T-helper 17 cell (primary cell): ENCODE measurements at places on chromosomes 2 and 18. TPM values are rescaled to one million over a fixed set of nuclear protein-coding genes. Genes with fewer than 3 reads are reported as not detected.

GRCh38 chr2:152132306-152132705, 33.5 kb upstream of the CACNB4 start:
- DNase-seq: no peak

DNA sequence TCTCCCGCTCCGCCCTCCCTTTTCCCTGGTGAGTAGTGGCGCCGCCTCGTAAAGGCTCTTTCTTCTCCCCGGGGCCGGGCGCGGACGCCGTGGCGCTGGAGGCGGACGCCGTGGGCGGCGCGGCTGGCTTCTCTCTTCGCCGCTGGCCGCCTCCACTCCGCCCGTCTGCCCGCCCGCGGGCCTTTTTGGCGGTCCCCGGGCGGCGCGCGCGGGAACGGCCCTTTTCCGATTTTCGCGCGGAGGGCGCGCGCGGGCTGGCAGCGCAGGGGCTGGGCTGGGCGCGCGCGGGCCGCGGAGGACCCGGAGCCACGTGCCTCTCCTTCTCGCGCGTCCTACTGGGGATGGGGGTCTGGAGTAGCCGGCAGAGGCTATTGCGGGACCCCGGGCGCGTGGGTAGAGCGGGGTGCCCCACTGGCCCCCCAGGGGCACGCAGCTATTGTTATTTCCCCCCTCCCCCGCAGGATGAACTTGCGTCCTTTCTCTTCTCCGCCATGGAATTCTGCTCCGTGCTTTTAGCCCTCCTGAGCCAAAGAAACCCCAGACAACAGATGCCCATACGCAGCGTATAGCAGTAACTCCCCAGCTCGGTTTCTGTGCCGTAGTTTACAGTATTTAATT, 472 bp downstream of the SLC20A1 start:
- no peak for DNase-seq

DNA sequence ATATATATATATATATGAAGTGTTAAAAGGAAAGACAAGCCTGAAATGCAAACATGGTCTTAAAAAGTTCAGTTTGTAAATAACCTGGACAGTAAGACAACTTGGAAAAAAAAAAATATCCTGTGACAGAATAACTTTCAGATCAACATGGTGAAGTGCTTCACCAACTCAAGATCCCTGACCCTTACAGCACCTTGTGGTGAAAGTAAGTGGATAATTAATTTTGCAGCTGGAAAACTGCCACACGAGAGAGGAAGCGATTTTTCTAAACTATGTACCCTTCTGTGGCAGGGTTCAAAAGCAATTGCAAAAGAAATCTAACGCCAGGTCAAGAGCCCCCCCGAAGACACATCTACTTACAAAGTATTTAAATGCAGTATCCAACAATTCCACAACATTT, 95.8 kb downstream of the PAX3 start:
- DNase-seq: no peak

DNA sequence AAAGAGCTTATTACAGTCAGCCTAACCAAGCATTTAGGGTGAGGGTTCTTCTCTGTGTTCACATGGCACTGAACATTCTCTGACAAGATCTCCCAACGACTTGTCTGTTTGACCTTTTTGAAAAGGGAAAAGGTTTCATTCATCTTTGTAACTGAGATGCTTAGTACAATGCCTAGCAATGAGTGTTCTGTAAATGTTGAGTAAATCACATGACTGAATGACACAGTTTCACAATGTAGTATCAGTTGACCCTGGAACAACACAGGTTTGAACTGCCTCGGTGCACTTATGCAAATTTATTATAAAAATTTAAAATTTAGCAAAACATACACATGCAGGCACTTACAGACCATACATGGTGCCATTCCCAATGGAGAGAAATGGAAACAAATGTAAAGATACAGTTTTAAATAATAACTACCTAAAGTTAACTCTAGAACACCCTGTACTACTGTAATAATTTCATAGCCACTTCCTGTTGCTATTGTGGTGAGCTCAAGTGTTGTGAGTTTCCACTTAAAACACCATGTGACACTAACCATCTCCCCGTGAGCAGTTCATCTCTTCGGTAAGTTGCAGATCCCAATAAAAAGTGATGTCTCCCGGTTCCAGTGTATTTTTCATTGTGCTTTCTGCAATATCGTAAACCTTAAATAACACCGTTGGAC, 34.1 kb upstream of the VWC2L start:
- DNase-seq: no peak

DNA sequence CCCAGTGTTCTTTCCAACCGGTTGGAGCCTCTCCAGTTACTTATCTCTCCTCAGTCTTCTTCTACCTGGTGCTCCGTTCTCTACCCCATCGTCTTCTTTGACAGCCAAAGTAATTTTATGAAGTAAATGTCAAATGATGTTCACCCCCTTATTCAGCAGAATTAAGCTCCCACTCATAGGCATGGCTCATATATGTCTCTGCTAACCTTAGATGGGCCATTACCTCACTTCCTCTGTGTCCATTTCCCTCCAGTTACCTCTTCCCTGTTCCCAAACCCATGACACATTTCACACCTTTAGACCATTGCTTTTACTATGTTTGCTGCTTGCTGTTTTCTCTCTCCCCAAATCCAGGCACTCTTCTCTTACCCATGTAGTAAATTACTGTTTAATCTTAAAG, 607.0 kb downstream of the RNF144A start:
- DNase-seq: no peak

DNA sequence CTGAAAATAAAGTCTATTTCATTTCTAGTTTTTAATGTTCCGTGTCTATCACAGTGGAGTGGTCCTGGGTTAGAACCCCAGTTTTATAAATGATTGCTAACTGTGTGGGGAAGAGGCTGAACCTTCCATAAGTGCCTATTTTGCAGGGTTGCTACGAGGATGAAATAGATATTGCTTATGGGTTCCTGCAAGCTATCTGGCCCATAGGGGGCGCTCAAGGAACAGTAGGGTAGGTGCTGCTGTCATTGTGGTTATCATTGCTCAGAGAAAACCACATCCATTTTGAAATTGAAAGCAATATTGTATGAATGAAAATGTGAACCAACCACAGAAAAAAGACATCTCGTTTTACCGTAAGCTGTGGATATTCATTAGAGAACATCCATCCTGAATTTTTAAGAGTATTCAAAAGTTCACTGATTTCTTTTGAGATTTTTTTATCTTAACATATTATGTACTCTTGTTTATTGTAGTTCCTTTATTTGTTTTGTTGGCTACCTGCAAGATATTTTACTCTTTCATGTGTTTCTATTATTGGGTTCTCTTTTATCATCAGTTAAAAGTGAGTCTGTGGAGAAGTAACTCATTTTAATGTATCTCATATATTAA, 261.6 kb downstream of the NAPG start:
- peak; percentile 26 for DNase-seq

GRCh38 chr2:200223205-200223784, 83.2 kb upstream of the SPATS2L start:
- no peak for DNase-seq

Gene IL1F10
- total RNA-seq: not detected

DNA sequence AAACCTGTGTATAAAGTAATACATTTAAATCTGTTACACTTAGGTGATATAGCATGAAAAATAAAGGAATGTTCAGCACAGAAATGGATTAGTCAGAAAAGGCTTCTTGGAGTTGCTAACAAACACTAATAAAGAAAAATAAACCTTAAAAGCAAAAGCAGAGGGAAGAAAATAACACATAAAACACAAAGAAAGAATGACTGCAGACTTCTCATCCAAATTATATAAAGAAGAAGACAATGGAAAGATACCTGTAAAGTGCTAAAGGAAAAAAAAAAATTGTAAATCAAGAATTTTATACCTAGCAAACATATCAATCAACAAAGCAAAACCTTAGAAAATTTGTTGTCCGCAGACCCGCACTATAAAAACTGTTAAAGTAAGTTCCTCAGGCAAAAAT, 63.6 kb downstream of the EXOC6B start:
- DNase-seq: no peak

Gene NBAS
- total RNA-seq: 32.5 TPM

- DNase-seq: no peak
Measured at GRCh38 chr2:73020657-73021370, 50.7 kb downstream of the SFXN5 start.

Gene MBD1
- total RNA-seq: 88.9 TPM

DNA sequence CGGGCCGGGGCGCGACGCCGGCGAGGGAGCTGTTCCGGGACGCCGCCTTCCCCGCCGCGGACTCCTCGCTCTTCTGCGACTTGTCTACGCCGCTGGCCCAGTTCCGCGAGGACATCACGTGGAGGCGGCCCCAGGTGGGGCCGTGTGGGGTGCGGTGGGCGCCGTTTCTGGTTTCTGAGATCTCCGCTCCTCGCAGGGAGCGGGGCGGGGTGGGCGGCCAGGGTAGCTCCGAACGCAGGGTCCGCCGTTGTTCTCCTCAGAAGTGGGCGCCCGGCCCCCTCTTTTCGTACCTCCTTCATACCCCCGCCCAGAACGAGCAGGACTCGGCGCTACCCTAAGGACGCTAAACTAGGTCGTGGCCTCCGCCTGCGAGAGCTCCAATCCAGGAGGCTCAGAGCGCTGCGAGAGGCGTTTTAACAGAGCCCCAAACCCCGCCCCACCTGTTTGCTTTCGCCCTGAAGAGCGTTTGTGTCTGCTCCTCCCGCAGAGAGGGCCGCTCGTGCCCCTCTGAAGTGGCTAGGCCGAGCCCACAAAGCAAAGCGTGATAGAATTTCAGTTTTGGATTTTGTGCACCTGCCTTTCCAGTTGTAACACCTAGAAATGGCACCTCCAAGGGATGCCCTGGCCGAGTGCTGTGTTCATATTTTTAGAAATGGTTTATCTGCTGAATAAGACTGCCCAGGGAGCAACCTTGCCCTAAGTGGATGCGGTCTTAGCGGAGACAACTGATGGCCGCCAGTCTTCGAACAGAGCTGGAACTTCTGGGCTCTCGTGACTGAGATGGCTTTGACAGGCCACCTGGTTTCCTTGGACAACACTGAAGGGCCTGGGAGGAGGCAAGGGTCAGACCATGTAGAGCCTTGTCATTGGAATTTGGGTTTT, 626 bp downstream of the CAPN10 start:
- peak; percentile 63 for DNase-seq

- no peak for DNase-seq
Measured at GRCh38 chr18:35071819-35072247, 30.6 kb downstream of the MAPRE2 start.

GRCh38 chr2:43469094-43469493, 126.7 kb downstream of the THADA start:
- DNase-seq: no peak

- DNase-seq: no peak
Measured at GRCh38 chr2:105924271-105924670, 179.6 kb downstream of the NCK2 start.

DNA sequence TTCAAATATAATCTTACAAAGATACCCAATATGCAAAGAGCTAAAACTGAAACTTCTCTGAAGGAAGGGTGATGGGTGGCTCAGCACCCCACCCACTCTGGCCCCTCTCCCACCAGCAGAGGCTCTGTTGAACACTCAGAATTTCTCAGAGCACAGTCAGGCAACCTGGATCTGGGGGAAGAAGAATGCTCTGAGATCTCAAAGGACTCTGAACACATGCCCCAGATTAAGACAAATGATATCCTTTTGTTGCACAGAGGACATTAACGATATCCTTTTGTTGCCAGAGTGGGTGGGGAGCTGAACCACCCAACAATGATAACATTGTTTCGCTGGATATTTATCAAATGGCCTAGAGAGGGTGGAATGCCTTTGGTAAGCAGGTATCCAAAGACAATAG, 104.8 kb downstream of the LBH start:
- DNase-seq: no peak

Gene PAIP2B
- total RNA-seq: 2.9 TPM

DNA sequence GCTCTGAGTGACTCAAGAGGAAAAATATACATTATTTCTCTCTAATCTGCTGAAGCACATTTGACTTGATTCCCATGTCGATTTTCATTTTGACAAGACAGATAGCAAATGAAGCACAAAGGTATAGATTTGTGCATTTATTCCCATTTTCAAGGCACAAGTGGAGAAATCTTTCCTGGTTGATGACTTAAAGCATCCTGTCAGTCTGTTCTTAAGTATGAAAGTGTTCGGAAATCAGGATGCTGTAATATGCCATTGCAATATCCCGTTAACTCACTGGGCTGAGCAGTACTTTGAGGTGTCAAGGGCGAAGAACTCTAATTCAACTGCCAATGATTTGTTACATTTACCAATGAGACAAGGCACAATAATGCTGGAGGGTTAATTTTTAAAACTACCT, 185.2 kb upstream of the LRP1B start:
- DNase-seq: no peak

DNA sequence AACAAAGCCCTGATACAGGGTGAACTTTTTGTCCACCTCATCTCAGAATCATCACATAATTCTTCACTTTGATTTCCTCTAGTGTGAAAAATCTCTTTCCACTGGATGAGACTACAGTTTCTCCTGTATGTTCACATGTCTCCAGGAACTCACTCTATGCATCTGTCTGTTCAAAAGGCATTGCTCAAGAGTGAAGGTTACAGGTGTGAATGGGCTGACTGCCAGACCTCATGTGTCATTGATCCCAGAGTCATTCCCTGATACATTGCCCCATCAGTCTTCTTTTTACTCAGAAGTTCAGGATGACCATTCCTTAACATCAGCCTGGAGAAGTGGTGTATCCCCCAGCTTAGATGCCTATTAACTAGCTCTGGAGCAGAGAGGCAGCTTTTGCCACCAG, 4.4 kb upstream of the DSC3 start:
- DNase-seq: no peak

DNA sequence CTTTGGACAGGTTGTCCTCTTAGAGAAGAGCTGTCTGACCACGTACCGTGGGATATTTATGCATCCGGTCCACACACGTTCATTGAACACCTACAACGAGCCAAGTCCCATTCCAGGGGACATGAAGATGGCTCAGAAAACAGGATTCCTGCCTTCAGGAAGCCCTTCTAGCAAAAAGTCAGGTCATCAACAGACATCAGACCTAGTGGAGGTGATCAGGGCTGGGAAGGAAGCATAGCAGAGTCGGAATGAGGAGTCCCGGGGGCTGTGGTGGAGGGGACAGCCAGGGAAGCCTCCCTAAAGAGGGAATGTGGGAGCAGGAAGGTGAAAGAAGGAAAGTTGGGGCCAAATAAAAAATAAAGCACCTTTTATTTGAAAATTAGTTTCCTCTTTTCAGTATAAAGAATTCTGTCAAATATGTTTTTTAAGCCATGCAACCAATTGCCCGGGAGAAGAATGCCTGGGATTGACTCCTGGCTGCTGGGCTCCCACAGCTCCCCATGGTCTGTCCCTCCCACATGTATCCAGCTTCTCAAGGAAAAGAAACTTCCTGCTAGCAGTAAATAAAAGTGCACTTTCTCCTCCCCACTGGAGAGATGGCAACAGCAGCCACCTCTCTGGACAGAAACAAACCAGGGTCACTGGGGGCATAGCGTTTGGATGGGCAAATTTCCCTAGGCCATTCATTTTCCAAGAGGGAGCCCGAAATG, 144.8 kb downstream of the SMAD7 start:
- DNase-seq: no peak

GRCh38 chr2:30777661-30778505, 29.4 kb downstream of the CAPN13 start:
- DNase-seq: no peak

Gene RAD51AP2
- not detected for total RNA-seq

- DNase-seq: no peak
Measured at GRCh38 chr2:152307863-152308262, 27.1 kb upstream of the FMNL2 start.

GRCh38 chr2:12686708-12687283, 29.9 kb upstream of the TRIB2 start:
- no peak for DNase-seq

- no peak for DNase-seq
Measured at GRCh38 chr2:230419181-230419580, 3.2 kb downstream of the SP100 start.

- no peak for DNase-seq
Measured at GRCh38 chr18:59272221-59272888, 899 bp downstream of the RAX start.

Gene ACYP2
- total RNA-seq: 10.3 TPM

GRCh38 chr2:29615841-29616240, 305.5 kb downstream of the ALK start:
- DNase-seq: no peak
